ENCODE measurements at places on chromosomes 1 and 21. TPM values are rescaled to one million over a fixed set of nuclear protein-coding genes. Genes with fewer than 3 reads are reported as not detected.

PCNT gene
- 46.1 TPM for polyA plus RNA-seq

GNG4 gene
- 37.9 TPM for polyA plus RNA-seq

GRCh38 chr1:66399888-66400529 lies 133.9 kb upstream of the SGIP1 start:
- H3K27ac ChIP-seq, result no peak overlapping the region
- no peaks in the 10 kb centered on the region for H3K4me1 ChIP-seq
- no peak for DNase-seq
- no peaks in the 10 kb centered on the region for H3K27me3 ChIP-seq
- no peaks in the 10 kb centered on the region for H3K36me3 ChIP-seq

- H3K27me3 ChIP-seq, result no peaks in the 10 kb centered on the region
- 0 out of 2 replicates have a peak, but pooled peaks cover 5% of the 10 kb centered on the region for H3K36me3 ChIP-seq
- no peak overlapping the region for H3K27ac ChIP-seq
- no peaks in the 10 kb centered on the region for H3K4me1 ChIP-seq
- H3K4me3 ChIP-seq, result no peak overlapping the region
Measured at GRCh38 chr1:111101854-111102642, 37.8 kb downstream of the DRAM2 start.

- DNase-seq, result peak; percentile 40
- H3K4me1 ChIP-seq, result no peaks in the 10 kb centered on the region
- H3K36me3 ChIP-seq, result no peaks in the 10 kb centered on the region
- no peak overlapping the region for H3K27ac ChIP-seq
- no peak overlapping the region for H3K4me3 ChIP-seq
Measured at GRCh38 chr1:103461161-103462105, 64.1 kb upstream of the RNPC3 start.

All from GM23338 (cell line).